ENCODE measurements at places on chromosomes 4 and X.

GRCh38 chr4:70505151-70505748 lies 13.1 kb upstream of the AMTN start:
- no peak for DNase-seq

GRCh38 chr4:76429636-76430035 lies 5.4 kb upstream of the SHROOM3 start:
- DNase-seq, result no peak

DNA sequence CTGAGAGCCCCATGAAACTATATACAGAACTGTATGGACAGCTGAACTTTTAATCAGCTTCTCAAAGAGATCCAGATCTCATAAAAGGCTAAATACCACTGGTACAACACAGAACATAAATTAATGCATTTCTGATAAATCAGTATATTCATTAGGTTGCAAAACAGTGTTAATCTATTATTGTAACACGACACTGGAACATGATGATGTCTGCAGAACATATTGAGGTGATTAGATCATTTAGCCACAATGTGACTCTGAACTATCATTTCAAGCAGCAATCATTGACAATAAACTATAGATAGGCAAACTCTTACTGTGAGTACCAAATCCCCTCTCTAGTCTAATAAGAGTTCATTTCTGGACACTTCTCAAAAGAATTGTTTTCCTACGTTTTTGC lies 50.3 kb downstream of the GASK1B start:
- DNase-seq, result no peak

DNA sequence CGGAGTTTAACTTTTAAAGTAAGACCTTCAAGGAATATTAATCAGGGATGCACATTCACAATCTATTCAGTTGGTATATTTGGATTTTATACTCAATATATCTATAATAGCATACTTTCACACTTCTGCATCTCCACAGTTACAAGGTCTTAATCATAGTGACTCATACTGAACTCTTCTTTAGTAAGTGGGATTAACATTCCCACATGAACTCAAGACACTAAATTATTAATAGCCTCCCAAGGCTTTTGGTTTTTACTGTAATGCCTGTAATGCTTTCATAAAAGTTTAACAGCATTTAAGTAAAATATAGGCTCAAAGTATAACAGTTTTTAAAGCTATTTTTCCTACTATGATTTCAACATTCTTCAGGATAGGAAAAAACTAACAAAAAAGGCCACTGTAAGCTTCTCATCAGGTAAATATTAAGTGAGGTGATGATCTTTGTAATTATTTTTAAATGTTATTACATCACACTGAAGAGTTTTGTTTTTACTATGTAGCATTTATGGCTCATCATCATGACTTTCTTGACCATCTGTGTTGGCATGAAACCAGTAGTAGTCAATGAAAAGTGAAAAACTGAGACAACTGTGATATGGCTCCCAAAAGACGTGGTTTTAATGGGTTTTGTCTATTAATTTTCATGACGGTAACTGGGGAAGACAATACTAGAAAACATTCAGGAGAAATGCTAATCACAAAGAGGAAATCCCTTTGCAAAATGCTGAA lies 91.5 kb upstream of the GALNT7 start:
- no peak for DNase-seq

- no peak for DNase-seq
Observed at GRCh38 chr4:41611881-41612871, 74.2 kb downstream of the LIMCH1 start.

DNA sequence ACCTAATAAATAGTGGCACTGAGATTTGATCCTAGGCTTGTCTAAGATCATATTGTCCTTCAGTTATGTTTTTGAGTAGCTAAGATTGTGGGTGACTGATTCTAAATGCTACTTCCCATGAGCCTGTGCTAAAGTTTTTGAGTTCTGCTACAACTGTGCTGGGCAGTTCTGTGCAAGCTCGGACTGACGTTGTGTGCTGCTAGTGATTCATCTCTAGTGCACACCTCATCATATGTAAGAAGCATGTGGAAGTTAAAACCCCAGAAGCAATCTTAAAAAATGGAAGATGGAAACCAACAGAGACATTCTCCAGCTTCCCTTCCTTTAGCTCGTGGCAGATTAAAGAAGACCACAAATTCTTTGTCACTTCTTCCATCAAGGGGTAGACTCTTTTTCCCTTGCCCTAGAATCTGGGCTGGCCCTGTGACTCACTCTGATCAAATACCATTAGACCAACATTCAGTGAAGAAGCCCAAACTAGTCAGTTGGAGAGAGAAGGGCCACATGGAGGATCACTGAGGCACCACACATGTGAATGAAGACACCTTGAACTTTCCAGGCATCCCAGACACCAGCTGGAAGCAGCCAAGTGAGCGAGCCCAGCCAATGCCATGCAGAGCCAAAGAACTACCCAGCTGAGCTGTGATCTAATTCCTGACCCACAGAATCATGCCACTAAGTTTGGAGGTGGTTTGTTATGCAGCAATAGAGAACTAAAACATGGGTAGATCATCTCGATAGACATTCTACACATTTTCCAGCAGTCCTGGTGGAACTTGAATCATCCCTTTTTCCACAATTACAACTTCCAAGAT lies 16.8 kb downstream of the ARHGAP6 start:
- no peak for DNase-seq

DNA sequence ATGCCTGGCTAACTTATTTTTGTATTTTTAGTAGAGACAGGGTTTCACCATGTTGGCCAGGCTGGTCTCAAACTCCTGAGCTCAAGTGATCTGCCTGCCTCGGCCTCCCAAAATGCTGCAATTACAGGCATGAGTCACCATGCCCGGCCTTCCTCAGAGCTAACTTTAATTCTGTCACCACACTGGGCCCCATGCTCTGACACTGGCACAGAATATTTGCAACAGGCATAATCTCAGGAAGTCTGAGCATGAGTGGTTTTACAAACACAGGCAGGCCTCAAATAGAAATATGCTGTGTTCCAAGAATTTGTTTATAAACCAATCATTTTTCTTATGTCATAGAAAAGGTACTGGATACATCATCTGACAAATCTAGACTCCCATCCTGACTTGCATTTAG lies 32.7 kb upstream of the FAM9C start:
- no peak for DNase-seq

DNA sequence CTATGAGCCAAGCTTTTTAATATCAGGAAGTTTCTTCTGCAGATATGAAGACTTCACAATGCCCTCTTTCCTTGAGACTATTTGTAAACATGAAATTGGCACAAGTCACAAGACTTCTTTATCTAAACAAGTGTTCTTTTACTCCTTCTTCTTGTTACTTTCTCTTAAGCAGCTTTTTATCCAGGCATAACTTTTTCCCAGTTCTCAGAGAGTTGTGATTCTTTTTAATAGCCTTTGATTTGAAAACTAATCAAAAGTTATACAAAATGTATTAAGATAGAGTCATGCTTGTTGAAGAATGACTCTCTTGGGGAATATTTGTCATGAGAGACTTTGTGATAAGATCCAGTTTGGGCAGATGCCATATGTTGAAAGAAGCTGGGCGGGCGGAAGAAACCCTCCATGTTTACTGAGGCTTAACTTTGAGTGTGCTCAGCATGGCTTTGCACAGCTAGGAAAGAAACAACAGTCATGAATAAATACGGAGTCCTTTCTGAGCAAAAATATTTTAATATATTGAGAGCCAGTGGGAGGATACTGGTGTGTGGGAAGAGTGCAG lies 39.3 kb downstream of the SYTL5 start:
- no peak for DNase-seq

DNA sequence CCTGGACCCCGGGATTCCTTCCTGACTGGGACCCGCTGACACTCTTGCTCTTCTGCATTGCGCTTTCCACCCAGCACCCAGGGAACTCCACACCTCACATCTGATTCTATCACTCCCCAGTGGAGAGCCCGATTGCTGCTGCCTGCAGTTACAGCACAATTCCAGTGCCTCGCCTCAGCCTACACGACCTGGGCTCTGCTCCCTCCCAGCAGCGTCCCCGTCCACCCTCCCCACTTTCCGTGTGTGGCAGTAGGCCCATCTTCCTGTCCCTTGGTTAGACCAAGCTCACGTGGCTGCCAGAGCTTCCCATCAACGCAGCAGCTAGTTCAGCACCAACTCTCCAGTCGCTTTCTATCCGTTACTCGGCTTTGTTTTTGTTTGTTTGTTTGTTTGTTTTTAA lies 66.6 kb upstream of the SORBS2 start:
- no peak for DNase-seq

DNA sequence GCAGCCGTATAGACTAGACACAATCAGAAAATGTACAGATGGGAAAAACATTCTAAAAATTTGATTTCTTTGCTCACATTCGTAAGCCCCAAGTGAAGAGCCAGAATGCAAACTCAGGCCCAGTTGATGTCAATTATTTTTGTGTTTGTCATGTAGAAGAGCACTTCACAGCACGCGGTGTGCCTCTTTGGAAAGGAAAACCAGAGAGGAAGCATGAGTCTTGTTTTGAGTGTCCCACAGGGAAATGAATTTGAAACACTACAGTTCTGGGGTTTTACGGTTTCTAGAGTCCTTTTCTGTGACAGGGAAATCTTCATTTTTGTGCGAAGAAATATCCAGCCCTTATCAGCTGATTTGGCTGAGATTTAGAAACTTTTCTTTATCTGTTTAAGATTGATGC lies 554.6 kb upstream of the BOD1L1 start:
- no peak for DNase-seq

GRCh38 chrX:49876750-49877149 lies 2.5 kb upstream of the USP27X start:
- DNase-seq, result peak; percentile 39

DNA sequence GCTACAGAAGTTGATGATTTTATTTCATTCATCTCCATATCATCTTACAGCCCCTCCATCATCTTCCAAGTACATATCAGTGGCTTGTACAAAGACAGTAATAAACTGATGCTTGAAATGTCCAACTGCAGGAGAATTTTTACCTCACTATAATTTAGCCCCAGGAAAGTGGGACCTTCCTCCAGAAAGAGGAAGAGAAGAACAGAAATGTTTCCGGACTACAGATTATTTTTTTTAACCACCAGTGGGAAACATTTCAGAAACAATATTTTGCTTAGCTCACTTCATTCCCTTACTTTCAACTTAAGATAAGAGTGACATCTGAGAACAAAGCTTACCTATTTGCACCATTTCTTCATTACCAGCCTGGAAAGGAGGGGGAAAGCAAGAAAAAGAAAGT lies 2.0 kb downstream of the ADAMTS3 start:
- no peak for DNase-seq

DNA sequence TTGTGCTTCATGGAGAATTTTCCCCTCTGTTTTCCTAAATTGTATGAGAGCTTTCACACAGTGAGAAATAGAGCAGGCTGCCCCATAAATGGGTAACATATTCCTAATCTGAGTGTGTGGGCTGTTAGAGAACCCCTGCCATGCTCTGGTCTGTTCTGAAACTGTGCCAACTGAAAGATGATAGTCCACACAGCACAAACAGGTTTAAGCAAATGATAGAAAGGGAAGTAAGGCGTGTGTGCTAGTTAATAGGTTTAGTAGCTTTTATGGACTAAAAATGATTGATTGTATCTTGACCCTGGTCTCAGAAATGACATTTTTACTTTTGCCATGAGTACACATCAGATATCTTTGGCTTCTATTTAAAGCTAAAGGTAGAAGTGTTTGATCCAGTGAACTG lies 106.2 kb downstream of the PRRG1 start:
- no peak for DNase-seq

GRCh38 chrX:29746326-29746725 lies 469.0 kb upstream of the MAGEB2 start:
- DNase-seq, result no peak
